ENCODE measurements at places on chromosomes 11 and 22.
A peak's percentile ranks its signal among the peaks of the same experiment; 100 is the strongest.

GRCh38 chr11:58506935-58507334, 970 bp downstream of the OR5B21 start:
- no peak for DNase-seq

DNA sequence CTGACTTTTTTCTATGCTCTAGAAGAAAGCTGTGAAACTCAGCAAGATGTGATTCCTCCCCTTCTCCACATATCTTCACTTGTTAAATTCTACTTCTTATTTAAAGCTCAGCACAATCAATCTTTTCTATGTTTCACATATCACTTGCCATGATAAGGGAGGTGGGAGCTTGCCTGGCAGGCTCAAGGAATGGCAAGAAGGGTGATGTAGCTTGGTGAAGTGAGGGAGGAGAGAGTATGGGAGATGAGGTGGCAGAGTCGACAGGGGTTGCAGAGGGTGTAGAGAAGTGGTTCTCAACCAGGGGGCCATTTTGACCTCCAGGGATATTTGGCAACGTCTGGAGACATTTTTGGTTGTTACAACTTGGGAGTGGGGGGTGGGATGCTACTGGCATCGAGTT, 120.6 kb upstream of the TIMP3 start:
- no peak for DNase-seq

DNA sequence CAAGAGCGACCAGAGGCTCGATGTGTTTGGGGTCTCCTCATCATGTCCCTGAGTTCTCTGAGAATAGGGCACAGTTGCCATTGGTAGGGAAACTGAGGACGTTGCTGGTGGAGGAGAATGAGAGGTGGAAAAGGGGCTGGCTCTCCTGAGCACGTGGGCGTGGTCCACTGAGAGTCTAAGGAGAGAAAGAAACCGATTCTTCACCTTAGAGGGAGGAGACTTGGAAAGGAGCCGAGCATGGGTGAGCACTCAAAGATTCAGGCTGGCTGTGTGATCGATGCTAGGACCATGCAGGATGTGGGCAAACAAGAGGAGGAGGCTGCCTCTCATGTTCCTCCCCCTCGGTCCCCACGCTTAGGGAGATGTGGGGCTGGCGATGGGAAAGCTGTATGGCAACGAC, 19.8 kb upstream of the TLCD5 start:
- DNase-seq = no peak

DNA sequence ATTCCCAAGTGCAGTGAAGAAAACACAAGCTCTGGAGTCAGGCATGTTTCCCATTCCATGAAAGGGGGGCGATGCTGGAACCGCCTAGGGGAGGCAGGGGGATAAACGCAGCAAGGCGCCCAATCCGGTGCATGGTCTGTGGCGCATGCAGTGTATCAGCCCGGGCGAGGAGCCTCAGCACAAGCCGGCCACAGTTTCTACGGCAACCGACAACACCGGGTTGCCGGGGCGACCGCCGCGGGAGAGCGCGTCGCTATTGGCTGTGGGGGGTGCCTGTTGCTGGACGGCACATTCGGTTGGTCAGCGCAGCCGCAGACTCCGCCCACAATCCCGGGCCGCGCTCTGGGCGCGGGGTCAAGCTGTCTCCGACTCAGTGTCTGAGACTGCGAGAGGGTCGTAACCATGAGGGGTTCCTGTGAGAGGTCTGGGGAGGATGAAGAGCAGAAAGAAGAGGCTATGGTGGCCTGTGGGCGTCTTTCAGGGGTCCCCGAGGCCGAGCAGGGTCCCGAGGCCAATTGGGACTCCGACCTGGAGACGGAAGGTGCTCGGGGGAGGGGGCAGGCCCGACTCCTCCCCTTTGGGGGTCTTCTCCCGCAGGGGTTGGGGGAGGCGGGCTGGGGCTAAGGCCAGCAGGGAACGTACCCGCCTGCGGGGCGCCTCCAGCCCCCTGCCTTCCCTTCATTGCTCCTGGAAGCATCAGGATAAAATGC, at the start of gene LRRC74B:
Gene LRRC74B (plus strand): TSS at position 362 of the 710 bp plus-strand sequence. CDS start 41 bp downstream, at position 403.
- peak; percentile 97 for DNase-seq

- no peak for DNase-seq
Observed at GRCh38 chr11:129490004-129490403, 114.4 kb downstream of the BARX2 start.

DNA sequence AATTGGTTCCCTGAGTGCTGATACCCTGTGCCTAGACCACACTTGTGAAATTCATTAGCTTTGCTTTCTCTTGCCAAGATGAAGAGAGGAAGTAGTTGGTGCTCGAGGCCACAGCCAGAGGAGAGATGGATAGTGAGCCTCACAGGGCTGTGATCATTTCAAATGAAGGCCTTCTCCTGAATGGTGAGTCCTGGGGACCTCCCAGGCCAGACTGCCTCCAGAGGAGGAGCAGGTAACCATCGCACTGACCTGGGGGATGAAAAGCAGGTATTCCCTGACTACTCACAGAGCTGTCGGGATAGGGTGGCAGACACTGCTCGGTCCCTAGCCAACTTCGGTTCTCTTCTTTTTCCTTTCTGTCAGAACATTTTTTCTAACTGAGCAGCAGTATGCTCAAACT, 4.8 kb upstream of the FXYD6 start:
- no peak for DNase-seq

DNA sequence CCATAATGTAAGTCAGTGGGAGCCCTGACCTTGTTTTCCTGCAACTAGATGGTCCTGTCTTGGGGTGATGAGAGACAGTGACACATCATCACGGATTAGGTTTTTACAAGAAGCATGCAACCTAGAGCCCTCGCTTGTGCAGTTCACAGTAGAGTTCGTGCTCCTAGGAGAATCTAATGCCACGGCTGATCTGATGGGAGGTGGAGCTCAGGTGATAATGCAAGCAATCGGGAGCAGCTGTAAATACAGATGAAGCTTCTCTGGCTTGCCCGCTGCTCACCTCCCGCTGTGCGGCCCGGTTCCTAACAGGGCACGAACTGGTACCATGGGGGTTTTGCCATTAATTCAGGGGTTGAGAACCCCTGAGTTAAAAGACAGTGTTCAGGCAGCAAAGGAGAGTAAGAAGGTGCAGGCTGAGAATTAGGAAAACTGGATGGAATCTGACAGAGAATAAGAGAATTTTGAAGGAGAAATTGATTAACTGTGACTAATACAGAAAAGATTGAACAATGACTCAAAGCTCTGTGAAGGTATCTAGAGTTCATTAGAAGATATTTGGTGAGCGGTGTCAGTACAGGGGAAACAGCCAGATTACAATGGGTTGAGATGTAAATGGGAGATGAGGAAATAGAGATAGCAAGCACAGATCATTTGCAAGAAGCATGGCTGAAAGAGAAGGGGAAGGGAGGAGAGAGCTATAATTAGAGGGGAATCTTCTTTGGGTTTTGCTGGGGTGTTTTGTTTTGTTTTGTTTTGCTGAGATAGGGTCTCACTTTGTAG, 21.0 kb downstream of the WEE1 start:
- DNase-seq = peak; percentile 26

GRCh38 chr11:66467756-66468155, 1.1 kb downstream of the PELI3 start:
- no peak for DNase-seq

DNA sequence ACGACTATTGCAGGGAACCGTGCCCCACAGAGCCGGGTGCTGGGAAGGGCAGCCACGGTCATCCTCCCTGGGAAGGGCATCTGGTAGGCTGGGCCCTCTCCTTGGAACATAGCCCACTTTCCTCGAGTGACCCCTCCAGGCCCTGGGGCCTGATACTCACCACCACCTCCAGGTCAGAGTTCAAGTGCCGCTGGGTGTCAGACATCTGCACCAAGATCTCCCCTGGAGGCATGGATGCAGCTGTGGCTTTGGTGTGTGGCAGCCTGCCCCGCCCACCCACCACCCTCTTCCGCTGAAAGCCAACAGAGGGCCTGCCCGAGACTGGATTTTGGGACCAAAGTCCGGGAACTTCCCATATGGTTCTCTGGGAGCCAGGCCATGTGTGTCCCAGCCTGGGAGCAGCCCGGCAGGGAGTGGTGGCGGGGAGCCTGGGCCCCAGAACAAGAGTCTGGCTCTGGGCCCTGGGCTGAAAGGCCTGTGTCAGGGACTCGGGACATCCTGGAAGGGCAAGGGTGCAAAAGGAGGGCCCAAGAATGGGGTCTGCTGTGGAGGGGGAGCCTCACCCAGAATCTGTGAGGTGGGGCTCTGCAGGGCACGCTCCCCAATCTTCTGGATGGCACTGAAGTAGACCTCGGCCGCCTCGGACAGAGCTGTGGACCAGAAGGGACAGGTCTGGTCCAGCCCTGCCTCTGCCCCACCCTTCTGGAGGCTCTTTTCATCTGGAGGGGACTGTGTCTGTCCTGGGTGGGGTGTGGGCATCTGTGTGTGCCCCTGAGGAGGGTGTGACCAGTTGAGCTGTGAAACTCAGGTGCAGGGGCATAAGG, 2.6 kb downstream of the BAIAP2L2 start:
- DNase-seq = no peak

GRCh38 chr11:70948855-70949531, 303.4 kb downstream of the SHANK2 start:
- DNase-seq = no peak

DNA sequence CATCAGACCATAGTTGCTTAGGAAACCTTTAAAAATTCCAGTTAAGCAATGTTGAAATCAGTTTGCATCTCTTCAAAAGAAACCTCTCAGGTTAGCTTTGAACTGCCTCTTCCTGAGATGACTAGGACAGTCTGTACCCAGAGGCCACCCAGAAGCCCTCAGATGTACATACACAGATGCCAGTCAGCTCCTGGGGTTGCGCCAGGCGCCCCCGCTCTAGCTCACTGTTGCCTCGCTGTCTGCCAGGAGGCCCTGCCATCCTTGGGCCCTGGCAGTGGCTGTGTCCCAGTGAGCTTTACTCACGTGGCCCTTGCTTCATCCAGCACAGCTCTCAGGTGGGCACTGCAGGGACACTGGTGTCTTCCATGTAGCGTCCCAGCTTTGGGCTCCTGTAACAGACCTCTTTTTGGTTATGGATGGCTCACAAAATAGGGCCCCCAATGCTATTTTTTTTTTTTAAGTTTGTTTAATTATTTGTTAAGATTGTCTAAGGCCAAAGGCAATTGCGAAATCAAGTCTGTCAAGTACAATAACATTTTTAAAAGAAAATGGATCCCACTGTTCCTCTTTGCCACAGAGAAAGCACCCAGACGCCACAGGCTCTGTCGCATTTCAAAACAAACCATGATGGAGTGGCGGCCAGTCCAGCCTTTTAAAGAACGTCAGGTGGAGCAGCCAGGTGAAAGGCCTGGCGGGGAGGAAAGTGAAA, 73.4 kb downstream of the NCAPD3 start:
- DNase-seq = no peak

- no peak for DNase-seq
Observed at GRCh38 chr22:27329966-27330645, 471.4 kb downstream of the MN1 start.

GRCh38 chr22:48167238-48167637, 1404.8 kb downstream of the TBC1D22A start:
- no peak for DNase-seq

- no peak for DNase-seq
Observed at GRCh38 chr11:60347084-60347797, 20.2 kb downstream of the MS4A6E start.

DNA sequence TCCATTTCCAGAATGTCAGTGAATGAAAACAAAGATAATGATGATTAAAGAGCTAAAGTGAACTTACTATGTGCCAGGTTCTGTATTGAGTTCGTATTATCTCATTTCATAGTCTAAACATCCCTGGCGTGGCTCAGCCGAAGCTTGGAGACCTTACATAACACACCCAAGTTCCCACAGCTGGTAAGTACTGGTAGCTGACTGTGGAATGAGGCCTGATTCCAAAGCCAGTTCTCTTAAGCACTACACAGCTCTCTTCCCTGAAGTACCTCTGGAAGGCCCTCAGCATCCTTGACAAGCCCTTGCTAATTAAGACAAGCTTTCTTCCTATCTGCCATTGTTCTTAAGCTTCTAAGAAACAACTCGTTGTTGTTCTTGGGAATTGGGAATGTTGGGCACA, 28.6 kb upstream of the NCAM1 start:
- DNase-seq = no peak

- no peak for DNase-seq
Observed at GRCh38 chr11:90449606-90450005, 226.8 kb upstream of the CHORDC1 start.

DNA sequence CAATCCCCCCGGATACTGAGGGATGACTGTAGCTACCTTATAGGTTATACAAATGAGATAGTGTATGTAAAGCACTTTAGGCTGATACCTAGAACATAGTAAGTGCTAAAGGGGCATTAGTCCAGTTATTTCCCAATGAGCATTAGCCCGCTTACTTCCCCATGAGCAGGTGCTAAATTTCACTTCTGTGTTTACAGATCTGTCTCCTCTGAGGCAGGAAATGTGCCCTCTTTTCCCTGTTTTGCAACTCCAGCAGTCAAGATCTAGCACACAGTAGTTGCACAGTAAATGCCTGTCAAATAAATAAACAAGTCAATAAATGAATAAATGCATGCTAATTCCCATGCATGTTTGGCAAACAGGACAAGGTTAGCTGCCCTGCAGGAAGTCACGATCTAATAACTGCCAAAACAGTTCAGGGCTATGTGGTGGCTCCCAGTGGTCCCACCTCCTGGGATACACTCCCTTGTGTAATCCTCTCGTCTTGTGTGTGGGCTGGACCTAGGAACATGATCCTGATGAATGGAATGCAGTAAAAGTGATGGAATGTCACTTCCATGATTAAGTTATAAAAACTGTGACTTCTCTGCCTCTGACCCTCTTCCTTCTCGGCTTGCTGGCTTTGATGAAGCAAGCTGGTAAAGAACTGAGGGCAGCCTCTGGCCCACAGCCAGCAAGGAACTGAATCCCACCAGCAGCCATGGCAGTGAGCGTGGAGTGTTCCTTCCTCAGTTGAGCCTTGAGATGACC, 459.0 kb downstream of the SOX6 start:
- DNase-seq = no peak

- DNase-seq = no peak
Observed at GRCh38 chr11:69808667-69809086, 10.5 kb downstream of the FGF3 start.

GRCh38 chr22:29702000-29702930, 17.5 kb upstream of the CABP7 start:
- no peak for DNase-seq

- DNase-seq = no peak
Observed at GRCh38 chr11:101577461-101577860, 6.3 kb downstream of the TRPC6 start.

- no peak for DNase-seq
Observed at GRCh38 chr11:39288011-39288410, 2171.4 kb downstream of the LRRC4C start.

DNA sequence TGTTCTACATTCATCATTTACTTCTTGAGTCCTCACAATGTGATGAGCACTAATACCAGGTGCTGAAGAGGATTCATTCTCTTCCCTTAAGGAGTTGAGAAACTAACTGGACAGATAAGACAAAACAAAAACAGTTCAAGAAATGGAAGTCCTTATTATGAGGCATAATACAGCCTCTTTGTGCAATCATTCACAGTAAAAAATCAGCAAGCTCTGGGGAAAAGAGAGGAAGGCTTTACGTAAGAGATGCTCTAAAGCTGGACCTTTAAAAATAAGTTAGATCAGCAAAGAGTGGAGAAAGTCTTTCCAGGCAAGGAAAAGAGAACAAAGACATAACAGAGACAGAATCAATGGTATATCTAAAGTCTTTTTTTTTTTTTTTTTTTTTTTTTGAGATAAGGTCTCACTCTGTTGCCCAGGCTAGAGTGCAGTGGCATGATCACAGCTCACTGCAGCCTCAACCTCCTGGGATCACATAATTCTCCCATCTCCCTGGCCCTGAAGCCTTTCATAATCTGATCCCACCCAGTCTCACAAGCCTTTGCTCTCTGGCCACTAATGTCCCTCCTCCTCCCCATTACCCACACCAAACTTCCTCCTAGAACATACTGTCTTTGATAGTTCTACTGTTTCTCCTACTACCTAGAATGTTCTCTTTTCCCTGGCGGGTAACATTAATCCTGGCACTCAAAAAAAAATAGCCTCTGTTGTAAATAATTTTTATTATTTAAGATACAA, 40.9 kb downstream of the MRTFA start:
- no peak for DNase-seq
